Transverse colon (tissue), 4 donors: ENCODE measurements at places on chromosomes 5 and 9.

GRCh38 chr5:11496137-11496719 is 408.0 kb downstream of the CTNND2 start:
- DNase-seq: no peak

DNA sequence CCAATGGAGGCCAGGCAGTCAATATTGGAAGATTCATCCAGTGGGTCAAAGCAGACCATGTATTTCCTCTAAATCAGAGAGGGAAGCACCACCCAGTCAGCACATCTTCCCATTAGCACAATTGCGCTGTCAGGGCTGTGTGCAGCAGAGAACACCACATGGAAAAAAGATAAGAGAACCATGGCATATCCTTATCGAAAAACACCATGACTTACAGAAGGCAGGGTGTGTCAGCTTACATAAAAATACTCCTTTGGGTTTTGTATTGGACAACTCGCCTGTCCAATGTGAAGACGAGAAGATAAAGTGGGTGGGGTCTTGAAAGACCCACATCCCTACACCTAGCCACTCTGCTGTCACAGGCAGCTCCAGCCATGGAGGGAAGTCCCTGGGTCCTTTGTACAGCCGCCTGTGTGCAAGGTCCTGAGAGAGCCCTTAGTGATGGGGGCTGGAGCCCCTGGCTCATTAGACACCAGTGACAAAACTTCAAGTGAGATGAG is 71.9 kb upstream of the SPATA31E1 start:
- DNase-seq: no peak

DNA sequence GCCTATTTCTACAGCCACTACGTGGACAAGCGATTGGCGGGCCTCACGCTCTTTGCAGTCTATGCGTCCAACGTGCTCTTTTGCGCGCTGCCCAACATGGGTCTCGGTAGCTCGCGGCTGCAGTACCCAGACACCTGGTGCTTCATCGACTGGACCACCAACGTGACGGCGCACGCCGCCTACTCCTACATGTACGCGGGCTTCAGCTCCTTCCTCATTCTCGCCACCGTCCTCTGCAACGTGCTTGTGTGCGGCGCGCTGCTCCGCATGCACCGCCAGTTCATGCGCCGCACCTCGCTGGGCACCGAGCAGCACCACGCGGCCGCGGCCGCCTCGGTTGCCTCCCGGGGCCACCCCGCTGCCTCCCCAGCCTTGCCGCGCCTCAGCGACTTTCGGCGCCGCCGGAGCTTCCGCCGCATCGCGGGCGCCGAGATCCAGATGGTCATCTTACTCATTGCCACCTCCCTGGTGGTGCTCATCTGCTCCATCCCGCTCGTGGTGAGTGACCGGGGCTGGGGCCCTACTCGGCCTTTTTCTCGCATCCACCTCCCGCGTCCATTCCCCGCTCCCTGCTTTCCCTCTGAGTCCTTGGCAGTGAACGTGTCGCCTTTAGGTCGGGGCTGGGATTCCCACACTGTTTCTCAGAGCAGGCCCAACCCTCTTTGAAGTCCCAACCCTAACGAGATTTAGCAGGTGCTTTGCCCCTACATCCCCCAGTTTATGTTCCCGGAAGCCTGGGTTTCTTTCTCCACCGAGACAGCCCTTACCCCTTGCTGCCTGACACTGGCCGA is 1.8 kb downstream of the PTGER4 start:
- DNase-seq: peak; percentile 45

DNA sequence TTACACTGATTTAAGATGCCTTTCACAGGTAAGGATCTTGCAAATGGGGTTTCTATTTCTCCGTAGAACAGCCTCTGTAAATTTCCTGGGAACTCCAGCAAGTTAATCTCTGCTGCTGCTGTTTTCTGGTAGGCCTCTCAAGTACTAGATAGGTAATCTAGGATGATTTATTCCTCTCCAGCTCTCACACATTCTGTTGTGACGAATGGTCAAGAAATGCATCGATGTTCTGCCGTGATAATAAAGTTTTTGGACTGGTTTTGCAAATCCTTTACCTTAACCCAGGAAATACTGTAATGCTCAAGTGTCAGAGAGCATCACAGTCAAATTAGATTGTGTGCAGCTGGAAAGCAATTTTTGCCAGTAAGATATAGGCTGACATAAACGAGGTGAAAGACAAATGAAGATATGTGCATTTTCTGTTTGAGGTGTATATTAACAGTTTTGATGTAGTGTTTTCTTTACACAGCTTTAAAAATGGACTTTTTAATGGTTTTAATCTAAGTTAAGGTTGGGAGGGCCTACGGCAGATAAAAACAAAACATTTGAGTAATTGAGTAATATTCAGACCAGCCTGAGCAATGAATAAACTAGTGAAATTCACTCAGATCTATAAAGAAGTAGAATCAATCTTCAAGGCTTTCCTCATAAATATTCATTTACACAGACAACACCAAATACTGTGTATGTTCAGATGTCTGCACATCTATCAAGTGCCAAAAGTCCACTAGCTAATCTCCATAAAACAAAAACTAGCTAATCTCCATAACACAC is 300.6 kb upstream of the EDIL3 start:
- no peak for DNase-seq

- no peak for DNase-seq
Observed at GRCh38 chr9:108188482-108188881, 667.3 kb downstream of the ACTL7B start.

- no peak for DNase-seq
Observed at GRCh38 chr9:9631284-9631683, 981.5 kb downstream of the PTPRD start.

DNA sequence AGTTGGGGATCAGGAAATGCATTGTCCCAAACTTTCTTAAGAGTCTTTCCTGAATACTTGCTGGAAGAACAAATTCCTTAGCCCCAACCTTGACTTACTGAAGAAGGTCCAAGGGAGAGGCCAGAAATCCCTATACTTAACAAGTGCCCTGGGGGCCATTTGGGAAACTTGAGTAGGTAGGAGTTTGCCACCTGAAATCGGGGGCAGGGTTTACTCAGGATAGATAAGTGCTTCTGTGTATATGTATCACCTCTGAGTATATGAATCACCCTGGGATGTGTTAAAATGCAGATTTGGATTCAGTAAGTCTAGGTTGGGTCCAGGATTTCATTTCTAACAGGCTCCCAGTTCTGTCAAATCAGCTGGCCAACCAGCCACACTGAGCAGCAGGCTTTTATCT is 47.9 kb upstream of the MYO10 start:
- no peak for DNase-seq

DNA sequence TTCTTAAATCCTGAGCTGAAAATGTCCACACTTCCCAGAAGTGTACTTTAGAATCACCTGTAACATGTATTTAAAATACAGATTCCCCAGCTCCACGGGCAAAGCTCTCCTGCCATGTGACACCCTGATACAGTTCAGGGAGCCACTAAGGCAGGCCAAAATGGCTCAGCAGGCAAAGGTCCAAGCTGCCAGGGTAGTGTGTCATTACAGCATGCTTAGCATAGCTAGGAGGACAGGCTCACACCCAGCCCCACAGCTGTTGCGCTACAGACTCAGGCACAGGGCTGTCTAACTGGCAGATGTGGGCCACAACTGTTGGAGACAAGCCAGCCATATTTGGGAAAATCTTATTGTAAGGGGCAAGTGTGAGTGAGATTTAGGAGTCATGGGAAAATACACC is 73.0 kb downstream of the C9orf85 start:
- DNase-seq: peak; percentile 25

- DNase-seq: no peak
Observed at GRCh38 chr5:79955356-79955895, 35.6 kb downstream of the MTX3 start.

DNA sequence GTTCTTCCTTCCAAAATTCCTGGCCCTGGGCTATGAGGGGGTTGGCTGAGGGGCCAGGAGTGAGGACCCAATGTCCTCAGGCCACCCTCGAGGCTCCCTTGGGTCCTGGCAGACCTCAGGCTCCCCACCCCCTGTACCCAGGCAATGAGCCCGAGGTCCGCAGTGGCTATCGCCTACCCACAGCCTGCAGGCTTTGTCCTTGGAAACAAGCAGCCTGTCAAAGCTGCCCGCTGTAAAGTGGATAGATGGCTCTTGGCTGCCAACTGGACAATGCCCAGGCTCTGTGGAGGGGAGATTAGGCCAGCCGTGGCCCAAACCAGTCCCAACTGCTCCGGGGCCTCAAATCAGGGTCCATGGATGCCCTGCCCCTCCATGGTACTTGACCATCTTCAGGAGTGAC is 2.2 kb upstream of the ADGRD2 start:
- DNase-seq: no peak

DNA sequence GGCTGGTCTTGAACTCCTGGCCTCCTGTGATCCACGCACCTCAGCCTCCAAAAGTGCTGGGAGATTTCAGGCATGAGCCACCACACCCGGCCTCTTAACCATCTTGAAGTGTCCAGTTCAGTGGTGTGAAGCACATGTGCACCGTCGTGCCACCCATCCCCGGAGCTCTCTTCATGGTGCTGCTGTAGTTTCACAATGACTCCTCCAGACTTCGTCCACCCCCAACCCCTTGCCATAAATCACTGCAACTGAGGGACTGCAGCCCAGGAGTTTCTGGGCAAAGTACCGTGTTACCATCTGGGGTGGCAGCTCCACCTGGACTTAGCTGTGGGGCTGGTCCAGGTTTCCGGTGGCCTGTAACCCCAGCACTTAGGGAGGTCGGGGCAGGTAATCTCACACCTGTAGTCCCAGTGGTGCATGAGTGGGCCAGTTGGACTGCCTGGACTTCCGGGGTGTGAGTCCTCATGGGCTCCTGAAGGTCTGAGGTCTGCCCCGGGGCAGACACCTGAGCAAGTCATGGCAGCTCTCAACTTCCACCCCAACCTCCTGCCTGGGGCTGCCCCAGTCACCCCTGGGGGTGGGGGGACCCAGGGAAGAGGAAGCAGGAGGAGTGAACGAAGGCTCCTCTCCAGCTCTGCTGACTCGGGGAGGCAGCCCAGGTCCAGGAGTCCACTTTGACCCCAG is 6.6 kb upstream of the N4BP3 start:
- no peak for DNase-seq

DNA sequence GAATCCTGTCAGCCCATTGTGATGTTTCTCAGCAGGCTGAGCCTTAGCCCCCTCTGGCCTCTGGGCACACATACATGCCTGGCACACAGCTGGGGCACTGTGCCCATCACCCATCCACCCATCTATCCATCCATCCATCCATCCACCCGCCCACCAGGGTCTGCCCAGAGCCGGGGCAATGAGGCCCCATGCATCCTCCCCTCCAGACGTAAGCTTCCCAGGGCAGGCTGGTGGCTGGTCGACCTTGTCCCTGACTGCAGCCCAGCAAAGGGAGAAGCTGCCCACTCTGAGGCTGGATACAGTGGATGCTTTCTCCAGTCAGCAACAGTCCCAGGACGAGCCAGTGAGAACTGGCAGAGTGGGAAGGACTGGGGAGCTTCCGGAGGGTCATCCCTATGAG is 21.1 kb upstream of the SLC25A51 start:
- no peak for DNase-seq

- DNase-seq: no peak
Observed at GRCh38 chr5:90446961-90447360, 27.6 kb downstream of the MBLAC2 start.

- DNase-seq: no peak
Observed at GRCh38 chr5:53369681-53370080, 110.7 kb upstream of the FST start.

GRCh38 chr5:94853120-94853519 is 234.7 kb downstream of the SLF1 start:
- no peak for DNase-seq

DNA sequence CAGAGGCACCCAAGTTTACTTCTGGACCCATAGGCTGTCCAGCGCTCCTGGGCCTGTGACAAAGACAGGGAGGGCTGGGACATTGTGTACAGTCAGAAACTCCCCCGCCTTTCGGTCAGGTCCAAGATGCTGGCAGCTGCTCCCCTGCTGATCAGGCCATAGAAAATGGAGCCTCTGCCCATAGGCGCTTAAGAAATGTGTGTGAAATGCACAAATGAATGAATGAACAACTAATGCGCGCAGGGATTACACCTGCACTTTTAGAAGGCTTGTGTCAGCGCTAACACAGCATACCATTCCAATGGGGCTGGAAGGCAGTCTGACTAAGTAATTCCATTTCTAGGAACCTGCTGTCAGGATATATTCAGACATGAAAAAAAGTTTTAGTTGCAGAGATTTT is 16.3 kb downstream of the PTPN3 start:
- DNase-seq: no peak

DNA sequence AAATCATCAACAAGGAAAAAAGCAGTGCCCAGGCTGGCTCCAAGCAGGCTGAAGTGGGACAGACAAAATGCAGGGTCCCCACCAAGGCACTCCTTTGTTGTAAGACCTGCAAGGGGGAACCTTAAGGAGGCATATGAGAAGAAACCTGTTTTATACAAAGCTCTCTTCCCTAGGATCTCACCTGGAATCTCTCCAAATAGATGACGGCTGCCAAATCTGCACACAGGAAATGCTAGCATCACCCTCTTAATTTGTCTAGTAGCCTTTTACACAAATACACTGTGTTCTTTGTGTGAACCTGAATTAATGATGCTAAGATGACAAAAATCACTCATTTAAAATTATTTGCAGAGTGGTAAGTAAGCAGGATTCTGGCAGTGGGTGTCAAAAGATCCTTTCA is 280.2 kb downstream of the SPOCK1 start:
- no peak for DNase-seq

GRCh38 chr5:142703153-142703552 is 17.3 kb upstream of the FGF1 start:
- no peak for DNase-seq

DNA sequence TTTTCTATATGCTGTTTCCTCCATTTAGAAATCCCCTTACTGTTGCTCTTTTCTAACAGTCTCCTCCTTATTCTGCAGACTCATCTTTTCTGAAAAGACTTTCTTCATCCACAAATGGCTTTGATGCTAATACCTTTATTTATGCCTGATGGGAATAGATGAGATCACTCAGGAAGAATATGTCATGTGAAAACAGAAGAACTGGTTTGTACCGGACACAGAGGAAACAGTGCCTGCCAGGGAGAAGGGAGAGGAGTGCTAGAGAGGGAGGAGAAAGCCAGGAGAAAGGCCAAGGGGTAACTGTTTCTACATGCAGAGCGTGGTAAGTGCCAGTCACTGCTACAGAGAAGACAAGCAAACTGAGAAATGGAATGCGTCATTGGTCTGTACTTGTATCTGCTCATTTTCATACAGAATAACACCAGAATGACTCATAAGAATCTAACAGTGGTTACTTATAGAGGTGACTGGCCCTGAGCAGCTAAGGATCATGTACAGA is 45.9 kb upstream of the PJA2 start:
- peak; percentile 11 for DNase-seq

GRCh38 chr5:74044936-74045335 is 418.9 kb downstream of the ARHGEF28 start:
- DNase-seq: no peak

- DNase-seq: no peak
Observed at GRCh38 chr5:170361116-170361515, 28.1 kb downstream of the KCNMB1 start.

DNA sequence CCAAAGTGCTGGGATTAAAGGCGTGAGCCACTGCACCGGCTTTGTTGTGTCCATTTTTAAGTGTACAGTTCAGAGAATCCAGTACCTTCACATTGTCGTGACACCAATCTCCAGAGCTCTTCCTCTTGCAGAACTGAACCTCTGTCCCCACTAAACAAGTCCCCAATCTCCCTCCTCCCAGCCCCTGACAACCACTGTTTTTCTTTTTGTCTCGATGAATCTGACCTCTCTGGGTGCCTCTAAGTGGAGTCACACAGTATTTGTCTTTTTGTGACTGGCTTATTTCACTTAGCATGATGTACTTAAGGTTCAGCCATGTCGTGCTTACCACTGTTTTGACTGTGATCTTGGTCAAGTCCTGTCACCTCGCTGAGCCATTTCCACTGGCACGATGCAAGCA is 1.6 kb downstream of the WDR38 start:
- DNase-seq: no peak
